ENCODE measurements at places on chromosomes 3 and 15. TPM values are rescaled to one million over a fixed set of nuclear protein-coding genes. Genes with fewer than 3 reads are reported as not detected.

The AADACL2 gene
- not detected for total RNA-seq

The C15orf62 gene
- total RNA-seq, result not detected

The FBXO40 gene
- under 0.01 TPM for total RNA-seq

The CPLX3 gene
- total RNA-seq, result not detected

The MCF2L2 gene
- total RNA-seq, result not detected

The SKOR1 gene
- total RNA-seq, result not detected

The NEDD4 gene
- 30.8 TPM for total RNA-seq

The STRIT1 gene
- total RNA-seq, result not detected

The GABRR3 gene
- not detected for total RNA-seq

The GOLIM4 gene
- total RNA-seq, result 57.0 TPM

The IQSEC1 gene
- 8.1 TPM for total RNA-seq

The ACAA1 gene
- total RNA-seq, result 12.5 TPM

The CASR gene
- not detected for total RNA-seq

Measured in RPMI7951 (cell line).